SJCRH30 (cell line): ENCODE measurements at places on chromosomes 1 and 21. TPM values are rescaled to one million over a fixed set of nuclear protein-coding genes. Genes with fewer than 3 reads are reported as not detected.
A peak's percentile ranks its signal among the peaks of the same experiment; 100 is the strongest.

LDLRAD1 gene
- total RNA-seq: not detected in 2 replicates

PTPRC gene
- total RNA-seq: not detected in 2 replicates

- no peak overlapping the region for H3K27ac ChIP-seq
- H3K4me3 ChIP-seq: no peak overlapping the region
- no peaks in the 10 kb centered on the region for H3K27me3 ChIP-seq
- no peaks in the 10 kb centered on the region for H3K36me3 ChIP-seq
- DNase-seq: no peak
Observed at GRCh38 chr1:152502496-152503180, 8.0 kb upstream of the LCE5A start.

GRCh38 chr1:107264561-107264960 lies 123.7 kb downstream of the NTNG1 start:
- no peaks in the 10 kb centered on the region for H3K27me3 ChIP-seq
- no peak for DNase-seq
- H3K27ac ChIP-seq: no peak overlapping the region
- H3K4me3 ChIP-seq: no peak overlapping the region
- no peaks in the 10 kb centered on the region for H3K4me1 ChIP-seq

DNA sequence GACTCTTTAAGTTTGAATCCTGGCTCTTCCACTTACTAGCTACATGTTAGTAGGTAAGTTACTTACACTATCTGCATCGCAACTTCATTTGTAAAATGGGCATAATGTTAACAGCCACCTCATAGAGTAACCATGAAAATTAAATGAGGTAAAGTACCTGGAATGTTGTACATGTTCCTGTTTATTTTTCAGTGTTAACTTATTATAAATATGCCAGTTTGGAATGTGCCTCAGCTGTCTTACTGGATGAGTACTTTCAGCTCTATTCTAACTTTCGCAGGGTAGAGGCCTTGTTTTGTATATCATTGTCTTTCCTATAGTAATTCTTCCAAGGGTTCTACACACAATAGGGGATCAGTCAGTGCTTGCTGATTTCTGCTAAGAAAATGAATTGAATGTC lies 167.4 kb downstream of the DUSP10 start:
- H3K4me3 ChIP-seq: no peak overlapping the region
- H3K4me1 ChIP-seq: peaks cover 8% of the 10 kb centered on the region; the same call in 1 of the 2 replicates
- DNase-seq: no peak
- no peaks in the 10 kb centered on the region for H3K27me3 ChIP-seq
- no peaks in the 10 kb centered on the region for H3K36me3 ChIP-seq

DNA sequence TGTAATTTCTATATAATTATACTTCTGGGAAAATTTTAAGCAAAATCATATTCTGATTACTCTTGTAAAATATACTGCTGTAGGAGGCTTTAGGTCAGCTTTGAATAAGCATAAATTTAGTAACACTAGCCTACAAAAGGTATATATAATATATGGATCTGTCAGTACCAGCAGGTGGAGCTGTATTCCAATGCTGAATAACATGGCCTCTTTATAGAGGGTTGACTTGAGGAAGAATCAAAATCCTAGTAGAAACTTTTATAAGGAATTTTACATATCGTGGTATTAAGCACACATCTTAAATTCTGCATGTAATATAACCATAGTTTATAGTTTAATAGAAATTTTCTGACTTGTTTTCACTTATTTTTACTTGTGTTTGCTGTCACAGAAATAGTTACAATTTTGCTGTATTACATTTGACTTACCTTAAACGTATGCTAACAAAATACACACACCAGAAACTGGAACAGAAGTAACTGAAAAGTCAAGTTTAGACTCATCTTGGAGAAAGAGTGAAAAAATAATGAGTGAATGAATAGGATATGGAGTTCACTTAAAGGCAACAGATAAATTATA lies 79.3 kb downstream of the HMCN1 start:
- peak; percentile 70 for DNase-seq
- H3K27me3 ChIP-seq: no peaks in the 10 kb centered on the region
- no peaks in the 10 kb centered on the region for H3K4me1 ChIP-seq
- H3K36me3 ChIP-seq: no peaks in the 10 kb centered on the region
- no peak overlapping the region for H3K4me3 ChIP-seq
